ENCODE measurements at places on chromosomes 2 and 18.

GRCh38 chr2:158676295-158676694 lies 118.8 kb upstream of the DAPL1 start:
- no peak for DNase-seq

DNA sequence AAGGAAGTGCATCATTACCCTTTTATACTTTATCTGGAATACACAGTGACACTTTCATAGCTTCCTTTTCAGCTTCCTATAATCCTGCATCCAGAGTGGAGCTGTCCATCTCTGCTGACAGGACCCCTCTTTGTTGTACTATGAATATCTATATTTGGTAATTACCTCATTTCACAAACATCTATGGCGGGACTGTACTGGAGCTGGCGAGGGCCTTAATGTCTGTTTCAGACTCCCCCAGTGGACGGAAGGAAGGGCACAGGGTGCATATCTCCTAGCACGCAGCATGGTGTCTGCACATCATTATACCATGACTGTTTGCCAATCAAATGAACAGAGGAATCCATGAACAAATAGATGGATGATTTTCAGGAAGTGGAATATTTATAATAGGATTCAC lies 142.3 kb downstream of the SOX11 start:
- DNase-seq: no peak

DNA sequence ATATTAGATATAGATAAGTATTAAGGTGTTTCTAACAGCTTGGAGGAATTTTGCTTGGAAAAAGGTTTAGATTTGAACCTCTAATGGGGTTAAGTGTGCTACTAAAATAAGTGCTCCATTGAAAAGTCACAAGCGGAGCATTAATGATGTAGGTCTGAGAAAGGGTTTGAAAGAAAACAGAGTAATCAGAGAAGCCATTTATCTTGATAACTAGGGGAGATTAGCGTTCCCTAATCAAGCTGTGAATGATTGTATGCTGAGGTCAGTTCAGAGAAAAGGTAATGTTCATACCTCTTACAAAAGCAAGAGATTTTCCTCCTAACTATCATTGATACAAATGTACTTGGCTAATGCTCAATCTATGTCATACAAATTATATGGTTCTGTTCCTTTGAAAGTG lies 1.5 kb downstream of the ARHGAP25 start:
- no peak for DNase-seq

- no peak for DNase-seq
These were observed 61.2 kb upstream of the GPC1 start for GRCh38 chr2:240374085-240374907.

DNA sequence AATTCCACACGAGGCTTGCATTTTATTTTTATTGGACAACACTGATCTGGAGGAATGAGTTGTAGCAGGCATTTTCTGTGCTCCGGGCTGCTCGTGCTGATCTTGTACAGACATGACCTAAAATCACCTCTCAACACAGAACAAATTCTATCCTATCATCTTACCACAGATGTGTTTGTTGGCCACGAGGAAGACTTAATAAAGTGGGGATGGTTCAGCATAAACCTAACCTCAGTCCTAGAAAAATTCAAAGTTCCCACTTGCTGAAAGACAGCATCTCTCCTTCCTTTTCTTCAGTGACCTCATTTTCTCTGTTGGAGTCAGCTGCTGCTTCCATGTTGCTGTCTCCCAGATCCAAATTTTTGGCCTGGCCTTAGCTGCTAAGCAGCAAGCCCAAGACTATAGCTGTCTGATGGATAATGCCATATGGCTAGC lies 45.3 kb downstream of the RBKS start:
- DNase-seq: no peak

DNA sequence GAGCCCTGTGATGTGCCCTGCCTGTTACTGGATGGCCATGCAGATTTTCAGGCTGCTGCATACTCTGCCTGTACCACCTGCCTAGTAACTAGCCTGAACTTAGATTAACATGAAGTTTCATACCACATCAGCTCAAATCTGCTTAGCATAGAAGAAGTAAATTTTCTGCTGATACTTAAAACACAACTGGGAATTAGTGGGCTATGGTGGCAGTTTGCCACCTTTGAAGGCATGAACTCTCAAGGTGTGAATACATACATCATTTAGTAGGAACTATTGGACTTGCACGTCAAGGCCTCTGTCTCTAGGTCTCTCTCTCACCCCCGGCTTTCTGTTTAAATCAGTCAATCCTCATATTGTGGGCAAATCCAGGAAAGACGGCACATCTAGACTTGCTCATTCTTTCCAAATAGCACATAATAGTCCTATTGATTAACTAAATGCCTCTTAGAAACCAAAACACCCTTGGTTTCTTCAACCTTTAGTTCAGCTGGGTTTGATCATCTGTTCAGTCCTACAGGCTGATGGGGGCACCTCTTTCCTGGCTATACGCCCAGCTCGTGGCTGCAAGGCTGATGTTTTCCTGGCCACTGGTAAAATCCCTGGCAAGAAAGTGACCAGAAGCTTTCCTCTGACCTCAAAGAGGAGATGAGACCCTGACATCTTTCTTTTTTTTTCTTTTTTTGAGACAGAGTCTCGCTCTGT lies 58.4 kb downstream of the ALPK2 start:
- no peak for DNase-seq

- no peak for DNase-seq
These were observed 210.5 kb downstream of the ANAPC1 start for GRCh38 chr2:111673526-111673925.

- DNase-seq: no peak
These were observed 15.7 kb upstream of the TRIB2 start for GRCh38 chr2:12700989-12701388.

Measured in NCI-H1105 (cell line).